NCI-H187 (cell line): ENCODE measurements at places on chromosomes 11 and 22.

DNA sequence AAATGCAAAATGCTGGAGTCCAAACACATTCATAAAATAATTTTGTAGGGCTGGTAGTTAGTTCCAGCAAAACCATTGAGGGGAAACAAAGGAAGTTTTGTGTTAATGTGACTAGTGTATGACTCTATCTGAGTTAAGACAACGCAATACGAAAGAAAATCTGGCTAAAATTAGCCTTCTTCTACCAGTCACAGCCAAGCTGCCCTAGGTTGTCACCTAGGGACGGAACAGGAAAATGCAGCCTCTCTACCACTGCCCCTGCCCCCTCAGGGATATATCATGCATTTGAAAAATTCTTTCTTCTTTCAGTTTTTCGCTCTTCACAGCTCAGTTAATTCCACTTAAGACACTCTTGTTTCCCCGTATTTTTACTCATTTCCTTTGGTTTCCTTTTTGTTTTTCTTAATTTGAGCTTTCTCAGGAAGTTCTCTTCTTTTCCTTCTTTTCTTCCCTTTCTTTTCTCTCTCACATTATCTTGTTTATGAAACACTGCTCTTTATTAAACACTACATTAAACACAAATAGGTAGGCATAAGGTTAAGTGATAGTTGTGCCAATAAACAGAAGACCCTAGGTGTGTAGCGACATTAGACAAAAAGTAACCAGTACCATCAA, 30.6 kb downstream of the KIRREL3 start:
- no peak for DNase-seq

DNA sequence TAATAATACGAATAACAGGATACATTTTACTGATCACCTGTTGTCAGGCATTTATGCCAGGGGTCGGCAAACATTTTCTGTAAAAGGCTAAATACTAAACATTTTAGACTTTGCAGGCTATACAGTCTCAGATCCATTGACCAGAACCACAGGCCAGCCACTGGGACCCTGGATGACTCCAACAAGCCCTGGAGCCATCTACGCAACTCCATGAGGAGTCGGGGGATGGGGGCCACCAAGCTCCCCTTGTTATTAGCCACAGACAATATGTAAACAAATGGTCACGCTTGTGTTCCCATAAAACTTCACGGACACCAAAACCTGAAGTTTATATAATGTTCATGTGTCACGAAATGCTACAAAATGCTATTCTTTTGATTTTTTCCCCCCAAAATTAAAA, 54.4 kb upstream of the EMID1 start:
- DNase-seq, result no peak

DNA sequence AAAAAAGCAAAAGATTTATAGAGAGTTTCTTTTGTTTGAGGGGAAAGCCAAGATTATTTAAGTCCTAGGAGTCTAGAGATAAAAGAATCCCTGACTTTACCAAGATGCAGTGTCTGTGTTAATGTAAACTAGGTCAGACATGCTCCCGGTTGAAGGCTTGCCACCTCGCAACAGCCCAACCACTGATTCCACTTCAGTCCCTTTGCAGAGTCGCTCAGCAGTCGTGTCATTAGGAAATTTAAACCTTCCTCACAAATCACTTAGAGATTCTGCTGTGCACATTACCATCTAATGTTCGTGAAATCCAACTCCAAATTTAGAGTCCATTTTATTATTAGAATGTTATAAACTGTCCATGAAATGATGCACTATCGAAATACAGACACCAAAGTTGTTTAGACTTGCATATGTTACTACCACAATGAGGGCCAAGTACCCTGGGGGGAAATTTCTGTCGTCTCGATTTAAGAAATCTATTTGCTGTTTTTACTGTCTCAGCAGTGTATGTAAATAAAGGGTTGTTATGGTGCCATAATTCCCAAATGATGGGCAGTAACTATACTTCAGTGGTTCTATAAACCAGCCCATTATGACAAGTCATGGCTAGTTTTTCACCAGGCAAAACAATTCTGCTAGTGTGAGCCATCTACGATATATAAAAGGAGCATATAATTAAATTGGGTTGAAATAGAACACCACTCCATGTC, 101.4 kb upstream of the MTNR1B start:
- peak; percentile 78 for DNase-seq

DNA sequence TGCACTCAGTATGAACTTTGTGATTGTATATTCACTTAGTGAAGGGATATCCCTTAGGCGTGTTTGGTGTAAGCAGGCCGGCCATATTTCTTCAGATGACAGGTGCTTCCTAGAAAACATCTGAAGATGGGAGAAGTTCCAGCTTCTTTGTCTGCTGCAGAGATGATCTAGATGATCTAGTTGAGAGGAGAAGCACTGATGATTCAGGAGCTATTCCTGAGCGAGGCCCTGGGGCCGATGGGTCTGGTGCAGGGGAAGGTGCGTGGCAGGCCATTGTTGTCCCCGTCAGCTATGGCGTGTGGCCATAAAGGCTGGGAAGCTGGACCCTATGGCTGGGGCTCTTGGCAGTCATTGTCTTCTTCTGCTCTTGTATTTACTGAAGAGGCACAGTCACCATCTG, 14.0 kb downstream of the FAM118A start:
- DNase-seq, result no peak

GRCh38 chr11:70290361-70291065, 20.0 kb downstream of the PPFIA1 start:
- no peak for DNase-seq

DNA sequence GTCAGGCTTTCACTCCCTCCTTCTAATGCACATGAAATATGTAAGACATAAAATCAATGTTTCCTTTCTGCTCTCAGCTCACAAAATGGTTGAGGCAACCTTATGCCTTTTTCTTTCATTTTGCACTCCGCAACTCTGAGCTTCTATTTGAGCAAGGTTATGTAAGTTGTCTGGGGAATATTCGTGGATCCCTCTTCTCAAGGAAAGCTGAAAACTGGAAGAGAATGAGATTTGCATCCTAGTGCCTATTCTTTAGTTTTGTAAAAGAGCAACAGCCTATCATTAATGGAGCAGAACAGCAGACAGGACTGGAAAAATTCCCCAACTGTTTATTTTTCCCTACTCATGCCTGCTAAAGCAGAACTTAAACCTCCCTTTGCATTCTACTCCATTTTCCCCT, 141.7 kb downstream of the FAM76B start:
- DNase-seq, result no peak

- no peak for DNase-seq
Measured at GRCh38 chr11:19419021-19419750, 178.4 kb upstream of the E2F8 start.

GRCh38 chr11:8792710-8793109, 110.1 kb downstream of the RPL27A start:
- no peak for DNase-seq

GRCh38 chr11:67691149-67691548, 16.7 kb upstream of the ALDH3B2 start:
- no peak for DNase-seq

DNA sequence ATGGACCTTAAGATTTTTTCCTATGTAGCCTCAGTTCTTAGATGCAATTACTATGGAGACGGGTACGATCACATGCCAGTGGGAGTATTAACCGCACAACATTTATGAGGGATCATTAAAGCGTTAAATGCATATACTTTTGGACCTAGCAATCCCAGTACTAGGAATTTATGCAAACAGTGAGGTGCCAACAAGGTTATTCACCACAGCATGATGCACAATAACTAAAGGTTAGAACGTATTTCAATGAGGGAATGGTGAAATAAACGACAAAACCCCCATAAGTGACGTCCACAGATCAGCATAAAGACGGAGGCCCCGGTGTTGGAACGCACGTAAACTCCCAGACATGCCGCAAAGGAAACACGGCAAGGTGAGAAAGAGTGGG, 539 bp downstream of the SIRT3 start:
- no peak for DNase-seq

DNA sequence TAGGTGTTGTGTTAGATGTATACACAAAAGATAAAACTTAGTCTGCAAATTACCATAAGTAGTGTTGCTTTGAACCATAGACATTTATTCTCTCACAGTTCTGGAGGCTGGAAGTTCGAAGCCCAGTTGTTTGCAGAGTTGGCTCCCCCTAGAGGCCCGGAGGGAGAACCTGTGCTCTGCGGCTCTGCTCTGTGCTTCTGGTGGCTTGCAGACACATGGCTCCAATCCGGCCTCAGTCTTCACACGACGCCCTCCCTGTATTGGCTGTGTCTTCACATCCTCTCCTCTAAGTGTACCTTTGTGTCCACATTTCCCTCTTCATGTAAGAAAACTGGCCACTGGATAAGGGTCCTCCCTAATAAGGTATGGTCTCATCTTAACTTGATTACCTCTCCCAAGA, 128.4 kb downstream of the OPCML start:
- no peak for DNase-seq

DNA sequence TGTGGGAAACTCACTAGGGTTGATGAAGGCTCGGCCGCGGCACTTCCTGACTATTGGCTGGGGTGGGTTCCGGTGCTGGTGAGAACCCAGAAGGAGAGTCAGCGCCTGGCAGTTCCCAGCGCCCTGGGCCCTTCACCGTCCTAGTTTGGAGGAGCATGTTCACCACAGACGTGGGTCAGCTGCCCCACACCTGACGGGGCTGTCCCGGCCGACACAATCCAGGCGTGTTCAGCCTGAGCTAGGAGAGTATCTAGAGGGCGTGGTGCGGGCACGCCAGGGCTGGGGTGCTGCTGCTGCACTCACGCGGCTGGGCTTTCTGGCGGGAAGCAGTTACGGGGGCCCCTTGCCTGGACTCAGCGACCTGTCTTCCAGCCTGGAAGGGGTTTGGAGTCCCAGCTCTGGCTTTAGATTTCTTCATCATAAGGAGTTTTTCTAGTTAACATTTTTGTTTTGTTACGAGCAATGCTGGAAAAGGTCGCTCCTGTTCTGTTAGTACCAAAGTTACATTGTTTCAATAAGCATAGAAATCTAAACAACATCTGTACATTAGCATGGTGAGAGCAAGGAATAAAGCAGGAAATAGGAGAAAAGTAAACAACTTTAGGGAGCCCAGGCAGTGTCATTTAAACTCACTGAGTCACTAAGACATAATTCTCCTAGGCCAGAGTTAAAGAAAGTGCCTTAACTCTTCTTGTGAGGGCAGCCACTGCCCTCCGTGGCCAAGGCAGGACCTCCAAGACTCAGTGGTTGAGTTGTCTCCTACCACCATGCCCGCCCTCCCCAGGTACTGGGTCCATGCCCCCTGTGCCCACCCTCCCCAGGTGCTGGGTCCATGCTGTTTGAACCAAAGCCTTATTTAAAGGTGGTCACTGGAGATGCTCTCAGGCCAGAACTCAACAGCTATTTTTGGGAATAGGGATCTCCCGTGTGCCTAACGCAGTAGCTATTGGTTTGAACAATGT, 12.1 kb upstream of the ADORA2A start:
- no peak for DNase-seq
